ENCODE measurements at places on chromosomes 7 and 10.

- no peak overlapping the region for H3K27ac ChIP-seq
- no peak for DNase-seq
These were observed 192.5 kb upstream of the PRSS1 start for GRCh38 chr7:142556740-142557139.

DNA sequence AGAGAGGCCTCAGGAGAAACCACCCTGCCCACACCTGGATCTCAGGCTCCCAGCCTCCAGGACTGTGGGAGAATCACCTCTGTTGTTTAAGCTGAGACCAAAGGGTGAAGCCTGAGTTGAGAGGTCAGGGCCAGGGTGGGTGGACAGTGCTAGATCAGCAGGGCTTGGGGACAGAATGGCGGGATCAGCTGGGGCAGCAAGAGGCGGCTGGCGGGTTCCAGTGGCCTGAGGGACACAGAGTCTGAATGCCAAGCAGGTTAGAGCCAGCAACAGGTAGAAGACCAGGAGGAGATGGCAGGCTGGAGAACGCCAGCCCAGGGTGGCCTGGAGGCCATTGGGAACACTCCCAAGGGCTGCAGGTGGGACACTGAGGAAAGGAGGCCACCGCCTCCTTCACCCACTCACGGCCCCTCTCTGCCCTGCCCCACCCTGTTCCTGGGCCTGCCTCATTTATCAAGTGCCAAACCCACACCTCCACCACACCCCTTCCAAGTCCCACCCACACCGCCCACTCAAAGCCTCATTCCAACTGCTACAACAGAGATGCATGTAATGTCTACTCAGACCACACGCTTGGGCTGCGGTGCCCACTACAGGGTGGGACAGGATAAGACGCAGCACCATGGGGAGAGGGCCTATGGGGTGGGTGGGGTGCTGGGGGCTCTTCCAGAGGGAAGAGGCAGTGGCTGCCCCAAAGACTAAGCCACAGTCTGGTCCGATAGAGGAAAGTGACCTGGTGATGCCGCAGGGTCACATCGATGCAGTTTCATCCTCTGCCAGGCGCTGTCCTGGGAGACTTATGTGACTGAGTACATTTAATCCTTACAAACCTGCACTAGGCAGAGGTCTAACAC, 173.9 kb downstream of the TNS3 start:
- H3K27me3 ChIP-seq = no peaks in the 10 kb centered on the region
- DNase-seq = no peak
- H3K36me3 ChIP-seq = no peaks in the 10 kb centered on the region
- no peaks in the 10 kb centered on the region for H3K4me1 ChIP-seq
- no peak overlapping the region for H3K4me3 ChIP-seq

DNA sequence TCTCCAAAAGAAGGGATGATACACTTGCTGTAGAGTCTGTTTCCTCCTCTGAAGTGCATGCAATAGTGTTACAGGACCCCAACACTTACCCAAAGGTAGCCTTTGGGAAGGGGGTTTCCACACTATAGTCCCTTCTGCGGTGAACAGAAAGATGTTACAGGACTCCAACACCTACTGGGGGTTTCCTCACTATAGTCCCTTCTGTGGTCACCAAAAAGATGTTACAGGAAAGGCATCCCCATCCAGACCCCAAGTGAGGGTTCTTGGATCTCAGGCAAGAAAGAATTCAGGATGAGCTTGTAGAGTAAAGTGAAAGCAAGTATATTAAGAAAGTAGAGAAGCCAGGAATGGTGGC, 69.2 kb upstream of the PIK3CG start:
- no peak overlapping the region for H3K4me3 ChIP-seq
- H3K4me1 ChIP-seq = peaks cover 11% of the 10 kb centered on the region
- no peak overlapping the region for H3K27ac ChIP-seq
- no peaks in the 10 kb centered on the region for H3K36me3 ChIP-seq

DNA sequence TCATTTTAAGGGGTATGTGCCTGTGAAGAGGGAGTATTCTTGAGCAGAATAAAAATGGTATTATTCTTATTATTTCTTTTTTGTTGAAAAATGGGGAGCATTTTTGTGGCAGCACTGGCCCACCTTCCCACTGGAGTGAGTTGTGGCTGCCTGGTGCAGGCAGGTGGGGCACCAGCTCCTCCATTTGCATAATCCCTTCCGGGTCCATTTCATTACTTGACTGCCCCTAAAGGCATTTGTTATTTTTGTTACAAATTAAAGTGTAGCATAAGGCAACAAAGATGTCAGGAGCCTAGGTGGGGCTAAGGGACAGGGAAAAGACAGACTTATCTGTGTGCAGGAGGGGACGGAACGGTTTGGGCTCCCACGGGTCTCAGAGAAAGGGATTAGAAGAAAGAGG, 26.8 kb downstream of the GOLGA7B start:
- no peak overlapping the region for H3K4me3 ChIP-seq
- no peaks in the 10 kb centered on the region for H3K27me3 ChIP-seq
- no peaks in the 10 kb centered on the region for H3K36me3 ChIP-seq
- no peak overlapping the region for H3K27ac ChIP-seq
- no peak for DNase-seq
- no peaks in the 10 kb centered on the region for H3K4me1 ChIP-seq

- H3K4me3 ChIP-seq = no peak overlapping the region
- no peaks in the 10 kb centered on the region for H3K4me1 ChIP-seq
- no peak for DNase-seq
- no peaks in the 10 kb centered on the region for H3K27me3 ChIP-seq
- H3K36me3 ChIP-seq = no peaks in the 10 kb centered on the region
These were observed 10.7 kb downstream of the CEP41 start for GRCh38 chr7:130430115-130430514.

- no peaks in the 10 kb centered on the region for H3K27me3 ChIP-seq
- no peaks in the 10 kb centered on the region for H3K4me1 ChIP-seq
- no peak overlapping the region for H3K27ac ChIP-seq
- H3K4me3 ChIP-seq = no peak overlapping the region
These were observed 29.8 kb downstream of the NDUFB2 start for GRCh38 chr7:140726281-140726680.

- no peak for DNase-seq
- no peaks in the 10 kb centered on the region for H3K36me3 ChIP-seq
- no peak overlapping the region for H3K4me3 ChIP-seq
- no peaks in the 10 kb centered on the region for H3K4me1 ChIP-seq
These were observed 103.8 kb upstream of the PARD3 start for GRCh38 chr10:34918776-34919315.

DNA sequence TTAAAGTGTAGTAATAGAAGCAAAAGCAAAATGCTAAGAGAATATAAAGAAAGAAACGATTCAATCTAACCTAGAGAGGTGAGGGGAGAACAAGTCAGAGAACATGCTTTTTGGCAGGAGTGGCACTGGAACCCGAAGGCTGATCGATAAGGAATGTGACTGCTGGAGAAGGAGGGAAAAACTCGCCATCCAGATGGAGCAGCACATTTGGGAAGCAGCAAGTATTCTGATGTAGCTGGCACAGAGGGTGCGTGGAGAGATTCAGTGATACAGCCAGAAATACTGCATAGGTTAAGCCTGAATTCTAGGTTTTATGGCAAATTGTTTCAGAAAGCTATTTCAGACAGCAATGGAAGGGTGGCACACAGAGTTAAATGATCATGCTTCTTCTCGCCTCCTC, 42.0 kb downstream of the USP6NL start:
- no peak overlapping the region for H3K27ac ChIP-seq
- H3K36me3 ChIP-seq = no peaks in the 10 kb centered on the region
- H3K27me3 ChIP-seq = no peaks in the 10 kb centered on the region
- DNase-seq = no peak
- H3K4me3 ChIP-seq = no peak overlapping the region

GRCh38 chr10:100122780-100123179, 41.1 kb upstream of the CPN1 start:
- H3K36me3 ChIP-seq = no peaks in the 10 kb centered on the region
- no peaks in the 10 kb centered on the region for H3K4me1 ChIP-seq
- H3K27me3 ChIP-seq = no peaks in the 10 kb centered on the region
- H3K4me3 ChIP-seq = no peak overlapping the region
